ENCODE measurements at places on chromosomes 3 and 15.

GRCh38 chr3:17626395-17626794, 116.0 kb downstream of the TBC1D5 start:
- DNase-seq = no peak

- DNase-seq = no peak
Measured at GRCh38 chr3:110958313-110959147, 113.1 kb upstream of the NECTIN3 start.

DNA sequence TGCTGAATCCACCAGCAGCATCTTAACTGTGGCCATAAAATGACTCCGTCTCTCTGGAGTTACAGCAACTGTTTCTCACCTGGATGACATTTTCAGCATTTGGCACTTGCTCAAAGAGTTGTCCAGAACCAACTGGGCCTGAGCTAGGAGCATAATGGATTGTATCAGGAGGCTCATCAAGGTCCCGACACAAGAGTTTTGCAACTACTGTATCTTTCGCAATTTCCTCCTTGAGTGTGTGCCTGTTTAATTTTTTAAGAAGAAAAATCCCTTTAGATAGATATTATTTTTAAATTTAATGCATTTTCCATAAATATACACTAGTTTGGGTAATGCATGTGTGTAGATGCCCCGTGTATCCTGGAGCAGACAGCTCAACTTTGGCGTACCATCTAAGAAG, 44.3 kb upstream of the C3orf49 start:
- no peak for DNase-seq

DNA sequence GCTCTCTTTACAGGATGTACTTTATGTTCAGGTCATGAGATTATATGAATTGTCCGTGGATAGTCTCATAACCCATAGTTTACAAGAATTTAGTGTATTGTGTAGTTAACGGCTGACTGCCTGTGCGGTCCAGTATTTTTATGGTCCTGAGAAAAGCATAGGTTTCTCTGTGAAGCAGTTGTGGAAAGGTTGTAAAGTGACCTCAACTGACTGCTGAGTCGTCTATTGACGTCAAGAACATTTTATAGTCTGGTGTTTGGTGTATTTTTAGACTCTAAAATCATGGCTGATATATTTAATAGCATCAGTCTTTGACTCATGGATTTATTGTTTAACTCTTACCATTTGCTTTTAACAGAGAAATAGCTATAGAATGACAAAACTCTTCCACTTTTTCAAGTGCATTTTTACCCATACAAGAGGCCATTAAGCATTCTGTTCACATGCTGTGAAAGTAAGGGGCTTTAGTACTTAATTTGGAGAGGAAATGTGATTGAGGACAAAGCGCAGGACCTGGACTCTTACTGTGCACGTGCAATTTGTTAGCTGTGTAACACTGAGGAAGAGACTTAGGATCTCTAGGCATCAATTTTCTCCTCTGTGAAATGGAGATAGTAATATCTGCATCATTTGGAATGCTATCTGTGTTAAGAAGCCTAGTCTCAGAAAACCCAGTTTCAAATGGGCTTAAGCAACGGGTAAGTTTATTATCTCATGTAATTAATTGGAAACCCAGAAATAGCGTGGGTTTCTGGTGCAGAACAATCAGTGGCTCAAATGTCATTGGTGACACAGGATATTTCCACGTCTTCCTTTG, 240.8 kb downstream of the NFKBIZ start:
- DNase-seq = no peak
